NCI-H1694 treated with DMSO at 0.1 percent for 48 hours (cell line): ENCODE measurements at places on chromosomes 13 and 19.
A peak's percentile ranks its signal among the peaks of the same experiment; 100 is the strongest.

DNA sequence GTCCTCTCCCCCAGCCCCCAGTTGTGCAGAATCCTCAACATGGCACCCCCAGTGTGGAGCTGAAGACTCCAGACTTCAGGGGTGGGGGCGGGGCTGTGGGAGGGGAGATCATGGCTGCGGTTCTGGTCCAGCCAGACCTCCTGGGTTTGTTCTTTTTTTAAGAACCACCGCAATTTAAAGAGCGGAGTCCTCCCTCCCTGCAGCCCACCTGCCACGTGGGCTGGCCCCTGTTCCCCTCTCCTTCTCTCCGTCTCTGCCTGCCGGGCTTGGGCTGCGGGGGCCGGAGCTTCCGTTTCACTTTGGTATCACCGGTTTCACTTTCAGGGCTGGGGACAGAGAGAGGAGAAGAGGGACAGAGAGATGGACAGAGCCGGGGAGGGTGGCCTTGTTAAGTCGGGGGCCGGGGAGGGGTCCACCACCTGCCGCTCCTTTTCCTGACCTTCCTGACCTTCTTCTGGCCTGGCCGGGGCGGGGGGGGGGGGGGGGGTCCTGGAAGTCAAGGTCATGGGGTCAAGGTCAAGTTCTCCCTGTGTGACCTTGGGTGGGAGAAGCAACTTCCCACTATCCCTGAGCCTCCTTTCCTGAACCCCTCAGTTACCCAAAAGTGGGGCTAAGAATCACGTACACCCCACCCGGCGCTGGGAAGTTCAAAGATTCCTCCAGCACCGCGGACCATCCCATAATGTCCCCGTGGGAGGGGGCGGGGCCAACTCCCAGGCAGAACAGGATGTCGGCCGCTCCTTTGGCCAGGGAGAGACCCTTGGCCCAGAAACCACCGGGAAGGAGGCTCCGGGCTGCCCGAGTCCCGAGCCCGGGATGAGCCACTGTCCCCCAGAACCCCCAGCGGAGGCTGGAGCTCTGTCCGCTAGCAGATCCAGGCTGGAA lies 11.3 kb upstream of the ZBTB7A start:
- DNase-seq = no peak

GRCh38 chr13:86932776-86933334 lies 738.3 kb upstream of the SLITRK5 start:
- DNase-seq = no peak

- peak; percentile 7 for DNase-seq
These were observed 167.7 kb downstream of the SPRY2 start for GRCh38 chr13:80173224-80173623.

GRCh38 chr19:7575434-7576040 lies 20.1 kb upstream of the CAMSAP3 start:
- DNase-seq = no peak

DNA sequence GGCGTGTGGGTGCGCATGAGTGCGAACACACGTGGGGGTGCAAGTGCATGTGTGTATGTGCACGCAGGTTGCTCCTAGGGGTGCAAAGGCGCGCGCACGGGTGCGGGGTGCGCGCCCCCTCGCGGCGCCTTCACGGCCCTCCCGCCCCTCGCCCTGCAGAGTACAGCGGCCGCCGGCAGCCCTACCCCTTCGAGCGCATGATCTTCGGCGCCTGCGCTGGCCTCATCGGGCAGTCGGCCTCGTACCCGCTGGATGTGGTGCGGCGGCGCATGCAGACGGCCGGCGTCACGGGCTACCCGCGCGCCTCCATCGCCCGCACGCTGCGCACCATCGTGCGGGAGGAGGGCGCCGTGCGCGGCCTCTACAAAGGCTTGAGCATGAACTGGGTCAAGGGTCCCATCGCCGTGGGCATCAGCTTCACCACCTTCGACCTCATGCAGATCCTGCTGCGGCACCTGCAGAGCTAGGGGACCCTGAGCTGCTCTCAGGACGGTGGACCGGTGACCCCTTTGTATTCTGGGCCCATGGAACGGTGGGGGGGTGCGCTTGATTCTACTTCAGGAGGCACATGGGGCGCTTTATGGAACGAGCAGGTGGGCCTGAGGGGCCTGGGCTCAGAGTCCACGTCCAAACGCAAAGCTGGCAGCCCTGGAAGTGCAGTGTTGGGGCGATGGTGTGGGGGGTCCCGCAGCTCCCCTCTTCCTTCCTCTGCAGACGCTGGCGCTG lies 27.7 kb downstream of the TMEM161A start:
- no peak for DNase-seq

GRCh38 chr19:11856596-11857250 lies 8.2 kb downstream of the ZNF439 start:
- DNase-seq = no peak
